ENCODE measurements at places on chromosomes 16 and 17. TPM values are rescaled to one million over a fixed set of nuclear protein-coding genes. Genes with fewer than 3 reads are reported as not detected.
A peak's percentile ranks its signal among the peaks of the same experiment; 100 is the strongest.

The KLHL10 gene
- total RNA-seq: under 0.01 TPM

DNA sequence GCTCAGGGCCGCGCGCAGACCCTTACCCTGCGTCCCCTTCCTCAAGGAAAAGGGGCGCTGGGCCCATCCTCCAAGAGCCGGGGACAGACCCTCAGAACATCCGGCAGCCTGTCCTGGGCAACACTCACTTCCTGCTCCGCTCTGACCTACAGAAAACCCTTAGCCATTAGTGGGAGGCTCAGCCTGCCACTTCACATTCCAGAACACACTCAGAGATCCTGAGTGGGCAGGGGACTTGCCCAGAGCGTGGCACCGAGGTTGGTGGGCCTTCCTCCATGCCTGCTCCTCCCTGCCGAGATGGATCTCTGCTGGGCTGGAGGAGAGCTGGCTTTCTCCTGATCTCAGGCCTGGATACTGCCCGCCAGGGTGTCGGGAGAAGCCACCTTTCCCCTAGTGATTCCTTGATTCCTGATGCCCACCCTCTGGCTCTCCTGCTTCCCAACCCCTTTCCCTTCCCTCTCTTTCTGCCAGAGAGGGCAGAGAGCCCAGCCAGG, 1.5 kb downstream of the SCARF1 start:
- peak; percentile 42 for DNase-seq

- DNase-seq: no peak
Measured at GRCh38 chr16:87382023-87382785, 1.4 kb downstream of the FBXO31 start.

GRCh38 chr16:82263521-82264143, 93.6 kb upstream of the MPHOSPH6 start:
- peak; percentile 59 for DNase-seq

GRCh38 chr17:20236578-20237227, 227.5 kb downstream of the SPECC1 start:
- DNase-seq: no peak
